GM03348 (cell line): ENCODE measurements at places on chromosomes 7 and 10.
A peak's percentile ranks its signal among the peaks of the same experiment; 100 is the strongest.

- no peak for DNase-seq
Measured at GRCh38 chr10:6034371-6034770, 27.8 kb downstream of the IL2RA start.

GRCh38 chr10:6648894-6649720 is 69.0 kb upstream of the PRKCQ start:
- no peak for DNase-seq

DNA sequence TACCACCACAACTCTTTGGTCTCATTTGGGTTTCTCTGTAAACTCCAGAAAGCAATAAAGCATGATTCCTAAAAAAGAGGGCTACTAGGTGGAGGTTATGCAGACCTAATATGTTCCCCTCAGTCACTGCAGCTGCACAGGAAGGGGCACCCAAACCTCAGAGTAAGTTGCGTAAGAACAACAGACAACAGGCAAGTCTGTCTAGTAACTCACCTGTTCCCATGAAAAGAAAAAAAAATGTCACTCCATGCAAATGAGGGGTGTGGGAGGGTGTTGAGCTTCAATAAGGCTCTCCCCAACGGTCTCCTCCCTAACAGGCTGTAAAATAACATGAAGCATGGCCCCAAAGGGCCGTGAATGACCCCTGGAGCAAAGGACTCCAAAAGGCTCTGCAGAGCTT is 461.4 kb downstream of the KCNMA1 start:
- no peak for DNase-seq

DNA sequence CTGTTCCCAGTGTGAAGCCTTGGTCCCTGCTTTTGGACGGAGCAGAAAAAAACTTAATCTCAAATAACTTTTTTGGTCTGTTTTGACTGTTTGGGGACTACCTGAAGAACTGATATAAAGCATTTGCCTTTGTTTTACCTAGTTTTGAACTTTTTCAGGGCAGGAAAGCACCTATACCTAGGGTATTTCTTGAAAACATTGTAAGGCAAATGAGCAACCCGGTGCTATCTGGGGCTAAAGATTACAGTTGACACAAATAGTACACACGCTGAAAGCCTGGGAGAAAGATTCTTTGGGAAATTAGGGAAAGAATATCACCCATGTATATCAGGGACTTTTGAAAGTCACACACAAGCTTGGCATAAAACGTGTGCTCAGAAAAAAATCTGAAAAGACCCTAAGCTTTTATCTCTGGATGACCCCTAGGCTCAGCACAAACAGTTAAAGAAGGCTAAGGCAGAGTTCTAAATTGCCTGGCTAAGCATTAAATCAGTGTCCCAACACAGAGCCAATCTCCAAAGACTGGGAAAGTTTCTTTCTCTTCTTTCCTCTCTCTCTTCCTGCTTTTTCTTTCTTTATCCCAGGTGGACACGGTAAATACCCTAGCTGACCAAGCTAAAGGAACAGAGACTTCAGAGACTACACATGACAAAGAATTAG is 389.8 kb downstream of the SH2D4B start:
- DNase-seq = no peak

DNA sequence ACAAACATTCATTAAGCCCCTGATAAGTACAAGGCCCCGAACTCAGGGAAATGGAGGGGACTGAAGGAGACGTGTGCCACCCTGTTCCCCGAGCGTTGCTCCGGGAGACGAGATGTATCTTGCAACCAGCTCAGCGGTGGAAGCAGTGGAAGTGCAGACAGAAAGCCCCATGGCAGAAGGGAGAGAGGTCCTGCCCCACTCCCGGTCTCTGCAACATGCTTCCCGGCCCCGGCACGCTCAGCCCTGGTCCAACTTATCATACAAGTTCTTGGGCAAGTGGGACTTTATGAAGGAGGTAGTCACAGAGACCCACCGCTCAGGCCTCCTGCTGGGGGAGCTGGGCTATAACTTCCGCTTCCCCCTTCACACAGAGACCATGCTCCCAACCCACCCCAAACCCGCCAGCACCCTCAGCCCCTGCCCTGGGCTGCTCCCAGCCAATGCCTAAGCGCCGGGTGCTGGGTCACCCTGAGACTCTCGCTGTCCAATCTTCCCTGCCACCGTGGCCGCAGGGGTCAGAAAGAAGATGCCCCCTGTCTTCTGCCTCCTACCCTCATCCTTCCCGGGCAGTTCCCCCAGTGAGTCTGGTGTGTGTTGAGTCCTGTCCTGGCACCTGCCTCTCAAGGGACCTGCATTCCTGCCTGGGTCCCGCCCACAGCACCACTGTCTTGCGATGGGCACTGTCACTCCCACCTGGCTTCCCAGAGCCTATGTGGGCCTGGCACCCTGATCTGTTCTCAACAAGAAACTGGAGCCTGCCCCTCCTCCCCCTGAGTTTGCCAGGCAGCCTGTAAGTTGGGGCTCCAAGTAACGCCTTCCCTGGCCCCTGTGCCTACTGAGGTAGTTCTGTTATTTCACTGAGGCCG is 157.7 kb downstream of the PRKAG2 start:
- no peak for DNase-seq

DNA sequence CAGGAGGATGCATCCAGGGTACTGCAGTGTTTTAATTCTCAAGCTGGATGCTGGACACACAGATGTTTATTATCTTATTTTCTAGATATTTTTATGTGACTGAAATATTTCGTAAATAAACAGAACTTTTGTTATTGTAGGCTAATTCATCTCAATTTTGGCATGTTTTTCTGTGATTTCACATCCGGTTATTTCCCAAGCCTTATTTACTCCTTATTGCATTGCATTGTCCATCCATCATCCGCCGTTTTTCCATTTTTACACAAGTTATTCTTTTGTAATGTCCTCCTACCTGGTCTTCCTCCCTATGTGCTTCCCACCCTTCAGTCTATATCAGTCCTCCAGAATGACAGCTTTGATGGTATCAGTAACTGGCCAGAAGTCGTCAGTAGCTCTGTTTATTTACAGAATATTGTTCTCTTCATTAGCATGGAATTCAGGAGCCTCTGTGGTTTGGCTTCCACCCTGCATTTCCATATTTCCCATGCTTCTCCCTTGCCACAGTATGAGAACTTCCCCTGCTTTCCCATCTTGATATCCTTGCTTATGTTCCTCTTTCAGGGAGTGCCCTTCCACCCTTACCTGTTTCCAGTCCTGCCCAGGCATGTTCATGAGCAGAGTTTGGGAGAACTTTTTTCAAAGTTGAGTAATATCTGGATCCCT is 16.1 kb downstream of the GNAI1 start:
- peak; percentile 10 for DNase-seq

GRCh38 chr7:66205741-66206090 is 582 bp downstream of the TPST1 start:
- no peak for DNase-seq

DNA sequence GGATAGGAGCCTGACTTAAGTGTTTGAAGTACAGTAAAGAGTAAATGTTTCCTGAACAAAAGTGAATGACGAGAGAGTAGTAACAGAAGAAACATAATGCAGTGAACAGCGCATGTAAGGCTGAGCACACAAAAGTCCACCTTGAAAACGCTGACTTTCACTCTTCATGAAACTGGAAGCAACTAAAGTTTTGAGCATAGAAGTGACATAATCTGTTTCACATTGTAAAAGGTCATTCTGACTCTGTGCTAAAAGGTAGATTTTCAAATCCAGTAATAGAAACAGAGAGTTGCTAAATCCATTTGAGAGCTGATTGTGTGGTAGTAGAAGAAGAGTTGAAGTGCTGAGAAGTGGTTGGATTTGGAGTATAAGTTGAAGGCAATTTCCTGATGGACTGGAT is 1037.0 kb downstream of the CNTNAP2 start:
- no peak for DNase-seq

DNA sequence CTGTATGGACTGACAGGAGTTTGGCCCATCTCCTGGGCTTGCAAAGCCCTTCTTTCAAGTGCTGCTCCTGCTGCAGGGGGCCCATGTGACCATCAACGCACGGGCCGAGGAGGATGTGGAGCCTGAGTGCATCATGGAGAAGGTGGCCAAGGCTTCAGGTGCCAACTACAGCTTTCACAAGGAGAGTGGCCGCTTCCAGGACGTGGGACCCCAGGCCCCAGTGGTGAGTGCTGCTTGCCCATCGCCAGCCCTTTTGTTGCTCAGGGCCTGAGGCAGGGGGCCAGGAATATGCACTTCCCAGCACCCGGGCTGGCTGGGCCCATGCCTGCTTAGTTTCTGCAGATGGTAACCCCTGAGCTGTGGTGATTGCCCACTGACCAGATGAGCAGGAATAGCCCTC is 8.7 kb downstream of the PGAM2 start:
- DNase-seq = no peak

DNA sequence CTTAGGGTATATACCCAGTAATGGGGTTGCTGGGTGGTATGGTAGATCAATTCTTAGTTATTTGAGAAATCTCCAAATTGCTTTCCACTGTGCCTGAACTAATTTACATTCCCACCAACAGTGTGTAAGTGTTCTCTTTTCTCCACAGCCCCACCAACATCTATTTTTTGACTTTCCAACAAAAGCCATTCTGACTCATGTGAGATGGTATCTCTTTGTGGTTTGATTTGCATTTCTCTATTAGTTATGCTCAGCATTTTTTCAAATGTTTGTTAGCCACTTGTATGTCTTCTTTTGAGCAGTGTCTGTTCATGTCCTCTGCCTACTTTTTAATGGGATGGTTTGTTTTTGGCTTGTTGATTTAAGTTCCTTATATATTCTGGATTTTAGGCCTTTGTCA is 66.4 kb downstream of the MGAM2 start:
- no peak for DNase-seq

GRCh38 chr7:115260381-115260780 is 338.5 kb downstream of the MDFIC start:
- no peak for DNase-seq

DNA sequence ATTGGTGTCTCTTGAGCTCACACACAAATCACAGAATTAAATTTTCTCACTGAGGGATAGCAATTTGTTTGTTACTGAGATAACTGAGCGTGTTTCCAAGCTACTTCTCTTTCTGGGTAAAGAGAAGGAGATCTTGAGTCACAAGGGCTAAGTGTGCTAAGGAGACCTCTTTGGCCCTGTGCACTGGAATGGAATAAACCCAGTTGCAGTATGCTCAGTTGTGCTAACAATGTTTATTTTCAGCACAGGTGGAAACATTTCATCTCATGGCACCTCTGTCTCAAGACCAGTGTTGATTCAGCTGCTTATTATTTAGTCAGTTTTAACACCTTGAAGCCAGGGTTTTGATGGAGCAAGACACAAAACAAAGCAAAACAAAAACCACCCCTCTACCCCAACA is 22.5 kb upstream of the UBE2H start:
- no peak for DNase-seq

DNA sequence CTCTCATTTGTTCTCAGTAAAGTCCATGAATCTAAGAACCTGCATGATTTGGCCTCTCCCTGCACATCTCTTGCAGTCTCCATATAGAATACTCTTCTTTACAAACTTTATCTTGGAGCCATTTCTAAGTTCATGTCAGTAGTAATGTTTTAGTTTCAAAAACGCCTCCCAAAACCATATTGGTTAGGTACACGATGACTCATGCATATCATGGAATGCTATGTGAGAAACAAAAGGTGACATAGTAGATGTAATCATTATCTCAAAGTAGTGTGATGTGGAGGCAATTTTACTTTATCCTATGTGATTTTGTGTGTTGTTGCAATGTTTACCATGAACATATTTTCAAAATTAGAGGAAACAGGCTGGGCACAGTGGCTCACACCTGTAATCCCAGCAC is 520.7 kb downstream of the KCNMA1 start:
- DNase-seq = no peak

GRCh38 chr10:116156819-116157218 is 116.2 kb downstream of the GFRA1 start:
- no peak for DNase-seq

- DNase-seq = no peak
Measured at GRCh38 chr10:131968949-131969348, 12.8 kb downstream of the BNIP3 start.

GRCh38 chr7:101688183-101688831 is 59.2 kb upstream of the MYL10 start:
- DNase-seq = peak; percentile 91

GRCh38 chr10:132542086-132542775 is 4.6 kb downstream of the INPP5A start:
- DNase-seq = no peak

- no peak for DNase-seq
Measured at GRCh38 chr7:13174991-13175390, 487.6 kb downstream of the ARL4A start.

- DNase-seq = no peak
Measured at GRCh38 chr7:73809467-73809951, 21.3 kb upstream of the CLDN4 start.

DNA sequence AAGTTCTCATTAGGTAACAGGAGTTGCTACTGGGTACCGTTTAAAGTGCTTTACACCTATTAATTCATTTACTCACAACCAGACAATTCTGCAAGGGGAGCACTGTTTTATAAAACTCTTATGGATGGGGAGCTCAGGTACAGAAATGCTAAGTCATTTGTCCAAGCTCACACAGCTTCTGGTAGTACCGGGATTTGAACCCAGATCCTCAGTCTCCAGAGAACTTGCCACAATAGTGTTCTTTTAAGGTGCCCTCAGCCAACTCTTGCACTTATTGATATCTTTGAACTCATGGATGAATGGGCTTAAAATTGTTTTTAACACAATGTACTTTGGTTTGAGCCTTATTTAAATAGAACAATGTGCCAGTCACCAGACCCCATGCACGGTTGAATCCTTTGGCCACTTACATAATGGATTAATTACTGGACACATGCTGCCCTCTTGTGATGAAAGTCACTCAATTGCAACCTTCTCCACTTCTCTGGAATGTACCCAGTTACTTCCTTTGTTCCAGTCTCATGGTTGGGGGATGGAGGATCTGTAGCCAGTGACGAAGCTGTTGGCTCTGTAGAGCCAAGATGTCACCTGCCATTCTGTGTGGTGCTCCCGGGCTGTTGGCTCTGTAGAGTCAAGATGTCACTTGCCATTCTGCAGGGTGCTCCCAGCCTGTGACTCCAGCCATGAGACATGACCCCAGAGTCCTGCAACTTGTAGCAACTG is 65.6 kb downstream of the NOD1 start:
- peak; percentile 87 for DNase-seq

DNA sequence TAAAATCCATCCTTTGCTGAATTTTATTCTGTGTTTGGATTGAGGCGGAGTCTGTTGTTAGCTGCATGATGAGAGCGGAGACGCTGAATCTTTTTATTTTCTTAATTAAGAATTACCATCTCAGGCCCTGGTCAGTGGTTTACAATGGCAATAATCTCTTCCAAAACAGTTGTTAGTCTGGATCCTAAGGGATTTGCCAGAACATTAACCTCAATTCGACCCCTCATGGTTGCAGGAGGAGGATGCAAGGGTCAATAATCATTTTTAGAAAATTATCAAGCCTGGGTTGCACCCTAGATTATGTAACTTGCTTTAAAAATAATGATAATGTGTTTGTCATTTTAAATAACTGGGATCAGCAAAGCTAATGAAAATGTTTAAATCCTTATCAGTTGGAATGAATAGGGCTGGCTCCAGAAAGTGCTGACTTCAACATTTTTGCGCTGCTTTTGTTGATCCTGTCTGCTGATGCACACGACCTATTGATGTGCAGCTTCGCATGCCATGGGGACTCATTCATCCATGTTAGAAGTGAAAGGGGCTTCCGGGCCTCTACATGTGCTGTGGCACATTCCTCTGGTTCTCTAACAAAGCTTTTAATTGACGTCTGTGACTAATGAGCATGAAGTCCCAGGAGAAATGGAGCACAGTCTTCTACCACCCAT is 80.7 kb upstream of the KIAA1217 start:
- DNase-seq = no peak
